Activated CD8-positive, alpha-beta memory T cell treated with anti-CD3 and anti-CD28 coated beads for 1 hour (primary cell): ENCODE measurements at places on chromosomes 7 and 10.

DNA sequence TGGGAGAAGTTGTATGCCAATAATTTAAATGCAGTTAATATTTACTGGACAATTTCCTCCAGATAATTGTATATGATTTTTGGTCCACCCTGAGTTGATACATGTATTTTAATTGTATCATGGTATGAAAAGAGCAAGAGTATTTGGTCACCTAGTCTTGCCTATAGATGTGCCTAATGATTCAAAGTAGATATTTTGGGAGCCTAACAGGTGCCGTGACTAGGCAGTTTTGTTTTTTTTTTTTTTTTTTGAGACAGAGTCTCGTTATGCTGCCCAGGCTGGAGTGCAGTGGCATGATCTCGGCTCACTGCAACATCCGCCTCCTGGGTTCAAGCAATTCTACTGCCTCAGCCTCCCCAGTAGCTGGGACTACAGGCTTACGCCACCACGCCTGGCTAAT is 59.3 kb upstream of the ATRNL1 start:
- no peak for DNase-seq

- no peak for DNase-seq
Observed at GRCh38 chr10:118171861-118172260, 125.1 kb upstream of the RAB11FIP2 start.

DNA sequence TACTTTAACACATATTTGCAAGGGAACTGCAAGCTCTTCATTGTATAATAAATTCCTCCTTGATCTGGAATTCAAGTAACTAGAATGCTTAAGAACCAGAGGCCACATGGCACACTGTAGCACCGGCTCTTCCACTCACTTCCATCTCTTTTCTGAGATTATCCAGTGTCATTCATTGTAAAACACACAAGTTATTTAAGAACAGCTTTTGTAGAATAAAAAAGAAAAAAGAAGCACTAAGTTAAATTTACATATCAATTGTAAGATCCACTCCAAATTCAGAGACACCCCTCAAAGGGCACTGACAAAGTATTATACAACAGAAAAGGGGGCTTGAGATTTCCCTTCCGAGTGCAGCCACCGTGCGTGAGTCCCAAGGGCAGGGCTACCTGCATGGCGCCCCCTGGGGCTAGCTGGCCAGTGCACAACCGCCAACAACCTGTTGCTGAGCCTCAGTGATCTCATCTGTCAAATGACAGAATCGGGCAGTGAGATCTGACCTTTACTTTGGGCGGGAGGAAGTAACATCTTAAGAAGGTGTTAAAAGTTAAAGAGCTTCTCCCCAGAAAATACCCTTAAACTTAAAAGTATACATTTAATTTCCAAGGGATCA is 12.5 kb downstream of the GLI3 start:
- no peak for DNase-seq

DNA sequence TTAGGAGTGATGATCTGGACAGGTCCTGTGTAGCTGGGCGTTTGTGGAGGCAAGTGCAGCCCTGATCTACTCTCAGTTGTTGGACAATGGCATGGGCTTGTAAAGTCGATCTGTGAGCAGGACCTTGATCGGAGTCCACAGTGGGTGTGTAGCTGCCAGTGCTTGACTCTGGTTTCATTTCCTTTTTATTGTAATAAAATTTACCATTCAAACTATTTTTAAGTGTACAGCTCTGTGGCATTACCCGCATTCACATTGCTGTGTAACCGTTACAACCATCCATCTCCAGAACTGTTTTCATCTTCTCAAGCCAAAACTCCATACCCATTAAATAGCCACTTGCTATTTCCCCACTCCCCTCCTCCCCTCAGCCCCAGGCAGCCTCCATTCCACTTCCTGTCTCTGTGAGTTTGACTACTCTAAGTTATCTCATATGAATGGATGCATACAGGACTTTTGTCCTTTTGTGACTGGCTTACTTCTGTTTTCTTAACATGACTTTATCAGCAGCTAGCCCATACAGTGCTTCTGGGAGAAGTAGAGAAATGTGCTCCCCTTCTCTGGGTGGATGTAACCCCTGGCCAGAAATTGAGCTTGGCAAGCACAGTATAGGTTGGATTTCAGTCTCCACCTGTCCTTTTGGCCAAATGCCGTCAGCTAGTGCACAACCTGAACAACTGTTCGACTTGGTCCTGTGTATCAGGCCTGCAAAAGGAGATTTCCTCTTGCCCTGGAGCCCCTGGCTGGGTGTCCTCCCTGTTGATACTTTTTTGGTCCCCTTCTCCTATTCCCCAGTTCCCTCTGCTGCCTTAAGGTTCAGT is 180.0 kb downstream of the LRMDA start:
- no peak for DNase-seq

DNA sequence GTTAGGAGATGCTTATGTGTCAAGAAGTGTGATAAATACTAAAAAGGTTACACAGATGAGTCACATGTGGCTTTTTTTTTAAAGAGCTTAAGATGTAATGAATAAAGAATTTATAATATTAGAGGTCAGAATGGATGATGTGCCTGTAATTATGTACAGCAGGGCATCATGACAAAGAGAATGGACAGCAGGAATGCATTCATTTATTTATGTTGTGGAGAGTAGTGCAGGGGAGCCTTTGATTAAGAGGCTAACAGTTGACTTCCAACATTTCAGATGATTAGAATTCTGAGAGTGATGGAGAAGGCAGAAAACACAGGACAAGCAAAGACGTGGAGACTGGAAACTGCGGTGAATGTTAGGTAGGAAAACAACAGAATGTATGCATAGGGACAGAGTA is 691.4 kb upstream of the POM121L12 start:
- no peak for DNase-seq

DNA sequence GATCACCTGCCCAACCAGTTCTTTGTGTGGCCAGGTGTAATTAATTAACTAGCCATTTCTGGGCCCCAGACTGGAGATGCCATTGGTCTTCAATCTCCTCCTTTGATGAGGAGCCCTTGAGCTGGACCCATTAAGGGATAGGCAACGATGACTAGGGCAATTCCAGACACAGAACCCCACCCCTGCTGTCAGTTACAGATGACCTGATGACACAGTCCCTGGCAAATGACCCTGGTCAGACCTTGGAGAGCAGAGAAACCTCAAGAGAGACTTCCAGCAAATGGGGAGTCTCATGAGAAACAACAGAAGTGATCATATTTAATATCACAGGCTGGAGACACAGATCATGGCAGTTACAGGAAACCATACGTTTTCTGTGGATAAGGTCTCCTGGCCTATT is 101.8 kb upstream of the TCF7L2 start:
- no peak for DNase-seq

DNA sequence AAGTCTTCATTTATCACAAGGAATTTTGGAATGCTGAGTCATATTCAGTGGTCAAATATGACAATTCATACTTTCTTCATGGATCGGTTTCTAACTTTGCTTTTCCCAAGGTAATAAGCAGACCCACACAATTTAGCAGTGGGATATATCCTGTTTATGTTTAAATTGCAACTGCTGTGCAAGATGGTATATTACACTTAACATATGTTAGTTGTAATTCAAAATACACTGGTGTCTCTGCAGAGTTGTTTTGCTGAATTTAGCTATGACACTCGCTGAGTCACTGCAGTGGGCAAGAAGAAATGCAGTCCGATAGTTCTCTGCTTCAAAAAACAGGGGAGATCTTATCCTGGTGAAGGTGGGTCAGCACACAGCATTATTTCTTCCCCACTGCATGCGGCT is 194.8 kb upstream of the PTN start:
- DNase-seq: no peak

DNA sequence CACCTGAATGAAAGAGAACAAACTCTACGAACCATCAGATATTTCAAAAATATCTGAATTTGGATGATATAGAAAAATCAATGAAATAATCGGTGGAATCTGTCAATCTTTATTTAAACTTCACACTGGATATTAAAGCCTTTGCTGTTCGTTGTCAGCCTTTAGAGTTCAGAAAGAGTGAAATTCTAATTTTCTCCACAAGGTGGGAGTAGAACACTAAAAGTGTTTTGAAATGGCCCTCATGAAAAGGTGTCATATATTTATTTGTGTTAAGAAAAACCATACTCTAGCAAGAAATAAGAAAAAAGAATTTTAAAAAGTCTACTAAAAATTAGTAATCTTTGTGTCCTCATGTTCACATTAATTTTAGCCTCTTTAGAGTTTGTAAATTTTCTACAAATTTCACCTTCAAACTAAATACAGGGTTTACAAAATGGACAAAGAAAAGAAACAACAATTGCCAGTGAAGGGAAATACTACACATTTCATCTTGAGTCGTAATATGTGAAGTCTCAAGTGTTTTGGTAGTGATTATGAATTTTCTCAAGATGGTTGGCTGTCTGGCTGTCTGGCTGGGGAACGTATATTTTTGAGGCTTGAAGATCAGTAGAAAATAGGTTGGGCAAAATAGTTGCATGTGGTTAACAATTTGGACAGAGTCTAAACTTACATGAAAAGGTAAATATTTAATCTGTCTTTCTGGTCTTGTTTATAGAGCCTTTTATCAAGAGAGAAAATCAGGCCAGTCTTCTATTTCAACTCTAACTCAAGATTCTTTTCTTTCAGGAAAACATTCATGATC is 43.7 kb downstream of the DNAJB9 start:
- no peak for DNase-seq

GRCh38 chr10:60276232-60276631 is 113.4 kb downstream of the ANK3 start:
- DNase-seq: no peak

DNA sequence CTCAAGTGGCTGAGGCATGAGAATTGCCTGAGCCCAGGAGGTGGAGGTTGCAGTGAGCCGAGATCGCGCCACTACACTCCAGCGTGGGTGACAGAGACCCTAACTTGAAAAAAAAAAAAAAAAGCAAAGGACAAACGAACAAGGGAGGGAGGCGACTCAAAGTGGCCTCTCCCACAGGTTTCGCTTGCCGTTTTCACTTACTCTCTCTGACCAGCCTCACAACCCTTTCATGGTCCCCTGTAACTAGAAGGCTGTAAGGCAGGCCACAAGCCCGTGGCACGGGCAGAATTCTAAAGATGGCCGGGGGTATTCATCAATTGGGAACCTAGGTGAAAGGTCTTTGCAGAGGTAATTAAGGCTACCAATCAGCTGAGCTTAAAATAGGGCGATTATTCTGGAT is 25.5 kb downstream of the GNA12 start:
- no peak for DNase-seq

DNA sequence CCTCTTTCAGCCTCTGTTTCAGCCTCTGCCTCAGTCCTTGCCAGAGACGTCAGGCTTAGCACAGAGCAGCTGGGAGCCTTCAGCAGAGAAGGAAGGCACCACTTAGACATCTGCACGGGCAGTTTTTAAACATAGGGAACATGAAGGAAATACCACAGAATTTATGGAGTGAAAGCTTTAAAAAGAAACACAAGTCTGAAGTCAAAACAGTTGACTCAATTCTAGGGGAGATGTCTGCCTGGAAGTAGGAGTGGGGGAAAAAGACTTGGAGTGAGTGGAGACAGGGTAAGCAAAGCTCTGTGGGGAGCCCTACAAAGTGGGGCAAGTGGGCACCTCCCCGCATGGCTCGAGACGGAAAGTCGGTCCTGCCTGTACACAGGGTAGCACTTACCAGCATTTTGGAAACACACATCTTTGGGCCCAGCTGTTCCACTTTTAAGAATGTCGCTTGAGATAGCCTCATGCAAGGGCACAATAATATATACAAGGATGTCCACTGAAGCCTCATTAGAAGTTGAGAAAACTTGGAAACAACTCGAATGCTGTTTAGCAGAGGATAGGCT is 5.0 kb upstream of the TBXAS1 start:
- no peak for DNase-seq

DNA sequence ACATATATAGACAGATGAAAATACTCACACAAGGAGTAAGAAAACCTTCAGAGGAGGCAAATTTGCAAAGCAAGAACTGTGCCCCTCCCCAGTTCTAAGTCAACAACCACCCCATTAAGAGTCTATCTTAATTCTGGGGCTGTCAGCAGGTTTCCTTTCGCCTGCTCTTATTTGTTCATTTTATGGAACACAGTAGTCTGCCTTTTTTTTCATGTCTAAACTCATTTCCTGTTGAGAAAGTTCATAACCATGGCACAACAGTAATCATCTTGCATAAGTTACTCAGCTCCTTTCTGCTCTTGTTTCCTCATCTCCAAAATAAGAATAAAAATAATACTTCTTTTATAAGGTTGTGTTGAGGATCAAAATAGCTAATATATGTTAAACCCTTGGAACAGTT is 25.8 kb upstream of the AMPH start:
- no peak for DNase-seq

GRCh38 chr7:106545275-106545674 is 115.7 kb downstream of the CCDC71L start:
- no peak for DNase-seq

- no peak for DNase-seq
Observed at GRCh38 chr7:54781134-54781920, 22.3 kb upstream of the SEC61G start.

DNA sequence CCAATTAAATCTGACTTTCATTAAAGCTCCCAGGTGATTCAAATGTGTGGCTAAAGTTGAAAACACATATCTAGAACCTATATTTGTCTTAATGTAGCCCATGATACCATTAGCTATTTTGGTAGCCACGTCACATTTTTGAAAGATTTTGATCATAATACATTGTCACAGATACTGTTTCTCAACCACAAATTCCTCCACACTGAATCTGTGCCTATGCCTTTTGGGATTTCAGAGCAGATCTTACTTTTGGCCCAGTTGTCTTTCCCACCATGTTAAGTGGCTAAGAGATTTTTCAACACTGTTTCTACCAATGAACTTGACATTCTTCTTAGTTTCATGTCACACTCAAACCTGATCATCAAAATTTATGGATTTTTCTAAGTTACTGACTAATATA is 47.4 kb downstream of the CH25H start:
- no peak for DNase-seq

GRCh38 chr10:98694883-98695282 is 248.1 kb upstream of the HPS1 start:
- no peak for DNase-seq
